CD4-positive, alpha-beta T cell treated with Interleukin-2 at 100 ng/mL for 4 hours (primary cell): ENCODE measurements at places on chromosomes 12 and 14.

- DNase-seq = no peak
Measured at GRCh38 chr12:94267537-94267872, 119.1 kb downstream of the PLXNC1 start.

DNA sequence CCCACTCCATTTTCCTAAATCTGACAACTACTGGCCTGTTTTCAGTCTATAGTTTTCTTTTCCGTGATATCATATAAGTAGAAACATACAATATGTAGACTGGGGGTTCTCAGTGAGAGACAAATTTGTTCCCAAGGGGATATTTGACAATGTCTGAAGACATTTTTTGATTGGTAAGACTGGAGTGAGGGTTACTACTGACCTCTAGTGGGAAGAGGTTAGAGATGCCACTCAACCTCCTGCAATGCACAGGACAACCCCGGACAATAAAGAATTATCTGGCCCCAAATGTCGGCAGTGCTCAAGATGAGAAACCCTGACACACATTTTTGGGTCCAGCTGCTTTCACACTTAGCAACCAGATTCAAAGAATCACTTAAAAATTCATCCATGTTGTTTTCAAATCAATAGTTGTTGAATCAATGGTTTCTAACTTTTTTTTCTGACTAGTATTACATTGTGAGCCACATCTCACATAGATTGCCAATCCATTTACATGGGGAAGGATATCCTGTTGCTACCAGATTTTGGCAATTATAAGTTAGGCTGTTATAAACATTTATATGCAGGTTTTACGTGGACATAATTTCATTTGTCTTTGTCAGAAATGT is 307.1 kb downstream of the RPL10L start:
- DNase-seq = no peak

GRCh38 chr12:86914721-86915120 is 658.5 kb upstream of the MGAT4C start:
- DNase-seq = no peak

- DNase-seq = no peak
Measured at GRCh38 chr12:78403681-78404080, 460.9 kb upstream of the SYT1 start.

DNA sequence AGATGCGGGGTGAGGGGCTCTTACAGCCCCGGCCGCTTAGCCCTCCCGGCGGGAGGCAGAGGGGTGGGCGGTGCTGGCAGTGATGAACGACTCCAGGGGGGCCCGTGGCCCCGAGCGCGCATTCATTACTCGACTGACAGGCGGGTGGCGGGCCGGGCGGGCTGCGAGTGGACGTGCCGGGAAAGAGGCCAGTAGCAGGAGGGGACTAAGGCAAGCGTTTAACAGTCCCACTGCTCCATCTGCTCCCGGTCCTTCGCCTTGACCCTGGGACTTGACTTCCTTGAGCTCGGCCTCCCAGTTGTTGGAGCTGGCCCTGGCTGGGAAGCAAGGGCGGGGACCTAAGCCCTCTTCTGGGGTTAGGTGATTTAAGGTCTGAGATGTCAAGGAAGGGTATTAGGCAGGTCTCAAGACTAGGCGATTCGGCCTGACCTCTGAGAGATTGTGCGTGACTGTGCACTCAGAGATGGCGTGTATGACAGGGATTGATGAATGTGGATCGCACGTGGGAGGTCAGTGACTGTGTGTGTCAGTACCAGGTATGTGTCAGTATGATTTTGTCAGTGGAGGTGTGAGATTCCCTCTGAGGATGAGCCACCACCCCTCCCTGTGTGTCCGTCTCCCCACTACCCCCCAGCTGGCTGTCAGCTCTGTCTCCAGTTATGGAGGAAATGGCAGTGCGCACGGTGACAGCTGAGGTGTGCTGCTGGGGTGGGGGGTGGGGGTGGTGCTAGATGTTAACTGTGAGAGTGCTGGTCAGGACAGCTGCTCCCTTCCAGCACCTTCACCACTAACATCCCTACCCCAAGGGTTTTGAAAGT is 3.6 kb upstream of the DNAJC22 start:
- DNase-seq = peak; percentile 35

DNA sequence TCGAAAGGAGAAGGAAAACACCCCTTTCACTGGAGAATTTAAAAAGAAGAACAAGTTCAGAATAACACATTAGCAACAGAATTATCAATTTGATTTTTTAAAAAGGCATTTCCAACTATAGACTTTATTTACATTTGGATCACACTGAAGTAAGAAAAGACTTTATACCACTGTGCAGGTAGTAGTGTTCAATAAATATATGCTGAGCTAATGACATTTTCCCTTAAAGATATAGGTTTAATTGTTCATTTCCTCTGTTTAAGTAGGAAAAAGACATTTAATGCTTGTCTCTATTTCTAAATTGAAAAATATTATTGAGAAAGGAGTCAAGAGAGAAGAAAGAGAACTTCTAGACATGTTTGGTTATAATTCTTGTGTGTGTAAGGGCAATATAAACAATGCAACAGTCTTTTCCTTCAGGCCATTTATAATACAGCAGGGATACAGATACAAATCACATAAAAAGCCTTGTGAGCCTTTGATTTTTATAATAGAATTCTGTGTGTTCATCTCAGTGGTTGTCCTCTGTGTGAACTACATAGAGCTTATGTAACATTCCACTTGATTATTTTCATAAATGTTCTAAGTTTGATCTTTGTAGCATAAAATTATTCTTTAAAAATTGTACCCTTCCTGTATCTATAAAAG is 48.7 kb upstream of the PZP start:
- DNase-seq = no peak

GRCh38 chr12:12315838-12316237 is 34.2 kb downstream of the MANSC1 start:
- DNase-seq = no peak

DNA sequence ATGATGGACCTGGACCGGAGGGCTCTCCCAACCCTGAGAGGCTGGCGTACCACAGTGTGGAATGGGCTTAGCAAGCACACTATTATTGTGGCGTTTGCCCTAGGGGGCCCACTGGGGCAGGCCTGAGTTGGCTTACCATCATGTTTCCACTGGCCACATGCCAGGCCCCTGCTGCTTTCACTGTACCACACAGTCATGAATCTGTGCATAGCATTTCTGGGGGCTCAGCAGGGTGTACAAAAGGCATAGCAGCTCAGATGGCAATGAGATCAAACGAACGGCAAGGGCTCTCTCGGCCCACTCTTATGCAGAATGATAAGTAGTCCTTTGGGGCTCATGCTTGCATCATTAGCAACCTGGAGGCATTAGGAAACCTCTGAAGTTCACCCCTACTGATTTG is 137.0 kb upstream of the HIF1A start:
- no peak for DNase-seq
